ENCODE measurements at places on chromosomes 2 and 18. TPM values are rescaled to one million over a fixed set of nuclear protein-coding genes. Genes with fewer than 3 reads are reported as not detected.

DNA sequence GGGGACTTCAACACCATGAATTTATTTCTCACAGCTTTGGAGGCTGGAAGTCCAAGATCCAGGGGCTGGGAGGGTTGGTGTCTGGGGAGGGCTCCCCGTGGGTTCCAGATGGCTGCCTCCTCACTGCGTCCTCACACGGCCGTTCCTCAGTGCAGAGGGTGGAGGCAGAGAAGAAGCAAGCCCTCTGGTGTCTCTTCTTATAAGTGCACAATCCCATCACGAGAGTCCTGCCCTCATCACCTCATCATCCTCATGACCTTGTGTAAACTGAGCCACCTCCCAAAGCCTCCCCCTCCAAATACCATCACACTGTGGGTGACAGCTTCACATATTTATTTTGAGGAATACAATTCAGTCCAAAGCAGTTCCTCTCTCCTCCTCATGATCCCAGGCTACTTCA is 26.3 kb downstream of the TMEM163 start:
- H3K27ac ChIP-seq: no peak overlapping the region
- H3K36me3 ChIP-seq: no peaks in the 10 kb centered on the region
- H3K4me3 ChIP-seq: no peak overlapping the region
- H3K27me3 ChIP-seq: no peaks in the 10 kb centered on the region
- no peaks in the 10 kb centered on the region for H3K4me1 ChIP-seq

B3GNT7 gene
- 3.6 TPM for total RNA-seq

CHRNG gene
- not detected for total RNA-seq

- H3K4me1 ChIP-seq: no peaks in the 10 kb centered on the region
- no peaks in the 10 kb centered on the region for H3K36me3 ChIP-seq
- no peak overlapping the region for H3K4me3 ChIP-seq
- H3K27me3 ChIP-seq: no peaks in the 10 kb centered on the region
- DNase-seq: no peak
Observed at GRCh38 chr2:238995634-238996033, 147.7 kb downstream of the TWIST2 start.

CD28 gene
- 0.30 TPM for total RNA-seq

DNA sequence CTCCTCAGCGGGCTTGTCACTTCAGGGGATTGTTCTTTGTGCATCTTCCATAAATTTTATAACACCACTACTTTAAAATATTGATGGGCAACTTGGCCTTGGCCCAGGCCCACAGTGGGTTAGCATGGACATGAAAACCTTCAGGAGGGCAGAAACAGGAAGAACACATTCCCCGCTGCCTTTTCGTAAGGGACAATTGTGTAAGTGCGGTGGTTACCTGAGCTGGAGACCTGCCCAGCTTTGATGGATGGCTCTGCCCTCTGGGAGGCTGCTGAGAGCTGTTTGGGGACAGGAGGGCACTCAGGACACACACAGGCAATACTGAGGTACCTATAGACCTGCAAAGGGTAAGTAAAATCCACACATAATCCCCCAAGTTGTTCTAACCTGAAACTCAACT is 46.8 kb downstream of the FECH start:
- H3K4me3 ChIP-seq: no peak overlapping the region
- no peaks in the 10 kb centered on the region for H3K36me3 ChIP-seq
- 0 out of 2 replicates have a peak, but pooled peaks cover under 1% of the 10 kb centered on the region for H3K4me1 ChIP-seq
- no peak for DNase-seq

CENPA gene
- total RNA-seq: 39.9 TPM

DNA sequence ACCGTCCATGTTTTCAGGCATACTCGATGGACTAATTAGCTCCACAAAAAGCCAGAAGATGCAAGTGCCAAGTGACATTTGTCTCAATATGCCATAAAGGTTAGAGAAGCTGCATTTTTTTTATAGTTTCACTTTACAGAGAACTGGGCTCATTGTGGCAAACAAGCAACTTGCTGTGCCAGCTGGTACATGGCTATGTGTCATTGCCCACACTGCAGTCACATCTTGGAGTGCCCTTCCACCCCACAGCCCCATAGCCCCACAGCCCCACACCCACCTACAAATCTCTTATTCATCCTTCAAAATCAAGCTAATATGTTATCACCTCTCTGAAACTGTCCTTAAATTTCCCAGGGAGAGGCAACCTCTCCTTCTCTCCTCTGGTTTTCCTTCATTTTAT is 451.9 kb downstream of the ARHGAP15 start:
- DNase-seq: no peak
- H3K27me3 ChIP-seq: no peaks in the 10 kb centered on the region
- no peak overlapping the region for H3K4me3 ChIP-seq
- H3K36me3 ChIP-seq: no peaks in the 10 kb centered on the region
- H3K27ac ChIP-seq: no peak overlapping the region
- no peaks in the 10 kb centered on the region for H3K4me1 ChIP-seq

TTC31 gene
- total RNA-seq: 31.3 TPM

COLEC11 gene
- total RNA-seq: not detected

GRCh38 chr2:38146907-38147307 is 71.0 kb upstream of the CYP1B1 start:
- no peaks in the 10 kb centered on the region for H3K36me3 ChIP-seq
- H3K4me1 ChIP-seq: peaks cover 13% of the 10 kb centered on the region
- no peak overlapping the region for H3K4me3 ChIP-seq
- no peaks in the 10 kb centered on the region for H3K27me3 ChIP-seq

REG3A gene
- total RNA-seq: 0.45 TPM

DNA sequence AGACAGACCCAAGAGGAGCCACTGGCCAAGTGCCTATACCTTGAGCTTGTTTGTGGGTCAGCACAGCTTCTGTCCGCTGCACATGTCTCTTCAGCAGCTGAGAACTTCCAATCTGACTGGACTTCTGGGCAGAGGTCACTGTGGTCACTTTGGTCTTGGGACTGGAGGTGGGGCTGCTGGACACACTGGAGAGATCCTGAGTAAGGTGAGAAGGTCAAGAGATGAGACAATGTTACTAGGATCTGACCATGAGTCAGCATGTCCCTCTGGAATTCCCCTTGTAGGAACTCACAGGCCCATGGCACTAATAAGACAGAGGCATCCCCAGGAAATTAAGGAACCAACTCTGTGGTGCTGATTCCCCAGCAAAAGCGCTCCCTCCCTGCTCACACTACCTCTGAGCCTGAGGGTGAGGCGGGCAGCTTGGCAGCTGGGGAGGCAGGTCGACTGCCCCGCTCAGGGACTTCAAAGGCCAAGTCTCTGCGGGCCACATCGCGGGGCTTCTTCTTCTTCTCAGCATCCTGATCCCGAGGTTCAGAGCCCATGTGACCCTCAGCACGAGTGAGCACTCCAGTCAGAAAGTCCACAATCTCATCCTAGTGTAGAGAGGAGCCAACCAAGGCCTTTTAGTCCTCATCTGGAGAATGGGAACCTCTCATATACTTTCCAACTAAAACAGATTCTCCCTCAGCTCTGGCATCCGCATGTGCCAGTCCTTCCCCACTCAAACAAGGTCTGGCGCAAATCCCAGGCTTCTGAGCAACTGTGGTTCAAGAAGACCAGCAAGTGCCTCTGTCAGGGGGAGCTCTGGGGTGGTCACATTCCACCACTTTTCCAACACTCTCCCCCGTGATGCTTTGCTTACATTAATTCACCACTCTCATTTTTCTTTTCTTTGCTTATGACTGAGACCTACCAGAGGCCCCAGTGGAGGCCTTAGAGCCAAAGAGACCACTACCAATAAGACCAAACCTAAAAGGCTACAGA is 29.4 kb downstream of the KANSL3 start:
- H3K4me3 ChIP-seq: no peak overlapping the region
- H3K36me3 ChIP-seq: peaks cover 7% of the 10 kb centered on the region
- H3K4me1 ChIP-seq: no peaks in the 10 kb centered on the region
- no peaks in the 10 kb centered on the region for H3K27me3 ChIP-seq

DNA sequence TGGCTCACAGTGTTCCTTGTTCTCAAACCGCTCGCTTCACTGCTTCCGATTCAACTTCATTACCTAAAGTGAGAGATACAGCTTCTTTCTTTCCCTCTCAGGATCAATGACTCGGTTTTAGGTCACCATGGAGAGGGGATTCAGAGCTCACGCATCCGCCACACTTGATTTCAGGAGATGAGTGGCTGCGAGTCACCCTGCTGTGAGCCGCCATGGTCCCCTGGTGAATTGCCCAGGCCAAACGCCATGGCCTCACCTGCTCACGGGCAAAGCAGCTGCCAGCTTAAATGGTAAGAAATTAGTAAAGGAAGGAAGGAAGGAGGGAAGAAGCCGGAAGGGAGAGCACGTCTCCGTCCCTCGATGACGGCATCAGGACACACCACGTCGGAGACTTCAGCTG is 60.5 kb downstream of the ADNP2 start:
- DNase-seq: no peak
- no peaks in the 10 kb centered on the region for H3K36me3 ChIP-seq
- no peak overlapping the region for H3K27ac ChIP-seq
- no peaks in the 10 kb centered on the region for H3K4me1 ChIP-seq

GRCh38 chr2:221518201-221518934 is 53.7 kb downstream of the EPHA4 start:
- peak; percentile 50 for DNase-seq
- no peak overlapping the region for H3K27ac ChIP-seq
- H3K4me1 ChIP-seq: peaks cover 43% of the 10 kb centered on the region
- H3K4me3 ChIP-seq: no peak overlapping the region
- H3K36me3 ChIP-seq: no peaks in the 10 kb centered on the region
- no peaks in the 10 kb centered on the region for H3K27me3 ChIP-seq

DNA sequence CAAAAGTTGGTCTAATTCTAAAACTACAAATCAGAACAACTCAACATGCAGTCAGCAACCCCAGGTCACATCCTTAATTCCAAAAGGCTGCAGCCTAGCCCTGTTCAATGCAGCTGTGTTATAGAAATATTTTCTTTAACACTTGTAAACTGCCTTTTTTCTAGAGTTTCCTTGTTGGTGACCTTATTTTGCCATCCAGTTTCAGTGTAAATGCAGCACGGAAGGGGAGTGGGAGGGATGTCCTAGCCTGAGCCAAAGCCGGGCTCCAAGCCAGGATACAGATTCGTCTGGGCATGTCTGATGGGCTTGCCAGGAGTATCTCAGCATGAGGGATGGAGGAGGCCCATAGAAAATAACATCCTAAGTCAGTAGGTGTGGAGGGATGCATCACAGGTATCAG is 17.7 kb upstream of the SP3 start:
- no peak overlapping the region for H3K4me3 ChIP-seq
- H3K27me3 ChIP-seq: no peaks in the 10 kb centered on the region
- no peaks in the 10 kb centered on the region for H3K36me3 ChIP-seq
- peaks cover 34% of the 10 kb centered on the region for H3K4me1 ChIP-seq
- H3K27ac ChIP-seq: no peak overlapping the region
- DNase-seq: no peak

IL1B gene
- total RNA-seq: not detected

DNA sequence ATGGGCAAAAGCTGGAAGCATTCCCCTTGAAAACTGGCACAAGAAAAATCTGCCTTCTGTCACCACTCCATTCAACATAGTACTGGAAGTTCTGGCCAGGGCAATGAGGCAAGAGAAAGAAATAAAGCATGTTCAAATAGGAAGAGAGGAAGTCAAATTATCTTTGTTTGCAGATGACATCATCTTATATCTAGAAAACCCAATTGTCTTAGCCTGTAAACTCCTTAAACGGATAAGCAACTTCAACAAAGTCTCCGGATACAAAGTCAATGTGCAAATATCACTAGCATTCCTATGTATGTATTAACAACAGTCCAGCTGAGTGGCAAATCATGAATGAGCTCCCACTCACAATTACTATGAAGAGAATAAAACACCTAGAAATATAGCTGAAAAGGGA is 1579.3 kb downstream of the SUCLG1 start:
- peaks cover 4% of the 10 kb centered on the region for H3K4me1 ChIP-seq
- no peak for DNase-seq

CFAP65 gene
- 0.34 TPM for total RNA-seq

GRCh38 chr2:125106710-125107109 is 1081.6 kb downstream of the CNTNAP5 start:
- no peak overlapping the region for H3K4me3 ChIP-seq
- no peak for DNase-seq
- no peak overlapping the region for H3K27ac ChIP-seq
- no peaks in the 10 kb centered on the region for H3K36me3 ChIP-seq

GRCh38 chr2:71933467-71934319 is 214.0 kb downstream of the CYP26B1 start:
- H3K27ac ChIP-seq: no peak overlapping the region
- no peaks in the 10 kb centered on the region for H3K27me3 ChIP-seq
- no peak overlapping the region for H3K4me3 ChIP-seq

DNA sequence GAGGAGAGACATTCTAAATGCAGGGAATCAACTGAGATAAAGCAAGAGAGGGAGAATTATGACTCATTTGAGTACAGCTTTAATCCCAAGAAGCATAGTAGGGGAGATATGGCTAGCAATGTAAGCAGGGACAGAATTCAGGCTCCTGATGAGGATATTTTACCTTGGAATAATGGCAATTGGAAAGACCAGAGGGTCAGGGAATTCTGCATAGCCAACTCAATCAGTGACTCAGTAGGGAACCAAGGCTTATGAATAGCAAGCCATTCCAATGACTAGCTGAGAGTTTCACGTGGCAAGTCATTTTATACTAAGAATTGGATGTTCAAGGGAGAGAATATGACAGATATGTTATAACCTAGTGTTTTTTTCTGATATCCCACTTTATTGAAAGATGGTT is 563.8 kb upstream of the NETO1 start:
- H3K4me3 ChIP-seq: no peak overlapping the region
- no peaks in the 10 kb centered on the region for H3K36me3 ChIP-seq
- no peak for DNase-seq
- no peaks in the 10 kb centered on the region for H3K4me1 ChIP-seq
- H3K27me3 ChIP-seq: no peaks in the 10 kb centered on the region

DNA sequence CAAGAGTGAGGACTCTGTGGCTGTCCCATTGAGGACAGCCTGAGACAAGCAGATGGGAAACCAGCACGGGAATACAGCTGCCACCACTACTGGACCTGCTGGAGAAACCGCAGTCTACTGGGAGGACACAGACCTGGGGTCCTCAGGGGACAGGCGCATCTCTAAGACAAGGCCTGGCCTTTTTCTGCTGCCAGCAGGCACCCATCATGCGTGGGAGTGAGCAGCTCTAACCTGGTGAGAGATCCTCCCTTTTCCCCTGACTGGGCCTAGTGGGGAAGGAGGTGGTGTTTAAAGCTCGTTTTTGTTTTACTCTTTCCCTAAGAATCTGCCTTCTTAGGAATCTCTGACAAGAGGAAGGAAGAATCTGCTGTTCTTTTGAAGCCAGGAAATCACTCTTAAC is 36.6 kb downstream of the CYRIA start:
- H3K27me3 ChIP-seq: no peaks in the 10 kb centered on the region
- no peak overlapping the region for H3K4me3 ChIP-seq
- DNase-seq: no peak
- no peak overlapping the region for H3K27ac ChIP-seq
- no peaks in the 10 kb centered on the region for H3K36me3 ChIP-seq

GRCh38 chr2:179123272-179123662 is 73.3 kb upstream of the CCDC141 start:
- no peaks in the 10 kb centered on the region for H3K36me3 ChIP-seq
- no peaks in the 10 kb centered on the region for H3K27me3 ChIP-seq
- H3K4me3 ChIP-seq: no peak overlapping the region
- no peak for DNase-seq
- H3K27ac ChIP-seq: no peak overlapping the region
- no peaks in the 10 kb centered on the region for H3K4me1 ChIP-seq

SERPINB3 gene
- total RNA-seq: not detected

CHST9 gene
- total RNA-seq: 26.5 TPM

GRCh38 chr2:58669998-58670397 is 428.9 kb upstream of the FANCL start:
- no peak overlapping the region for H3K4me3 ChIP-seq
- DNase-seq: no peak
- no peaks in the 10 kb centered on the region for H3K27me3 ChIP-seq
- H3K4me1 ChIP-seq: no peaks in the 10 kb centered on the region

Data from Caco-2 (cell line).